ENCODE measurements at places on chromosomes 7 and 10.
A peak's percentile ranks its signal among the peaks of the same experiment; 100 is the strongest.

GRCh38 chr7:70951271-70951962 lies 180.5 kb upstream of the GALNT17 start:
- no peak for DNase-seq

DNA sequence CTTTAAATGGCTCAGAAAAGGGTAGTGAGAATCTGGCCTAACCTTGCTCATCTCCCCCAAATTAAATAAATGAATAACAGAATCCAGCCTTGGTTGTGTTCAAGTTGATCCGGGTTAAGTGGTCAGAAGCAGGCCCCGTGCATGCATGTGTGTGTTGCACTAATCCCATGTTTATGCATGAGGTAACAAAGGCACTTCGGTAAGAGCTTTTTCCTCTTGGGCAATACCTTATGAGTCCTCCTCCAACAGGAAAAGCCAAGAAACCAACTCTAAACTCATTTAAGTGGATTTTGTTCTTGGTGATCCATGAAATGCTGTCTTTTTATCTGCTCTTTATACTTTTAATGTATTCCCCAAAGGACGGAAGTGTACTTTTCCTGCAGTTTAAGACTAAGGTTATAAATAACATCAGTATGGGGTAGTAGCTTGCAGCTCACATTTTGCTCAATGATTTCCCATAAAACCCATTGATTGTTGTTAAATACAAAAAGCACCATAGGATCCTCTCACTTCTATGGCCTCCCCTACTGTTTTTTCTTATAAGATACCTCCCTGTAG lies 104.9 kb upstream of the YAE1 start:
- no peak for DNase-seq

DNA sequence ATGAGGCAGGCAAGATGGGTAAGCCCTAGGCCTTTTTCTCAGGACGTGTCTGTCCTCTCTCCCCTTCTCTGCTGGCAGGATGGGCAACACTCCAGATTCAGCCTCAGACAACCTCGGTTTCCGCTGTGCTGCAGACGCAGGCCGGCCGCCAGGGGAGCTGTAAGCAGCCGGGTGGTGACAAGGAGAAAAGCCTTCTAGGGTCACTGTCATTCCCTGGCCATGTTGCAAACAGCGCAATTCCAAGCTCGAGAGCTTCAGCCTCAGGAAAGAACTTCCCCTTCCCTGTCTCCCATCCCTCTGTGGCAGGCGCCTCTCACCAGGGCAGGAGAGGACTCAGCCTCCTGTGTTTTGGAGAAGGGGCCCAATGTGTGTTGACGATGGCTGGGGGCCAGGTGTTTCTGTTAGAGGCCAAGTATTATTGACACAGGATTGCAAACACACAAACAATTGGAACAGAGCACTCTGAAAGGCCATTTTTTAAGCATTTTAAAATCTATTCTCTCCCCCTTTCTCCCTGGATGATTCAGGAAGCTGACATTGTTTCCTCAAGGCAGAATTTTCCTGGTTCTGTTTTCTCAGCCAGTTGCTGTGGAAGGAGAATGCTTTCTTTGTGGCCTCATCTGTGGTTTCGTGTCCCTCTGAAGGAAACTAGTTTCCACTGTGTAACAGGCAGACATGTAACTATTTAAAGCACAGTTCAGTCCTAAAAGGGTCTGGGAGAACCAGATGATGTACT lies 13.1 kb downstream of the PHKG1 start:
- peak; percentile 96 for DNase-seq

- no peak for DNase-seq
Measured at GRCh38 chr7:48141521-48141920, 29.7 kb upstream of the ABCA13 start.

DNA sequence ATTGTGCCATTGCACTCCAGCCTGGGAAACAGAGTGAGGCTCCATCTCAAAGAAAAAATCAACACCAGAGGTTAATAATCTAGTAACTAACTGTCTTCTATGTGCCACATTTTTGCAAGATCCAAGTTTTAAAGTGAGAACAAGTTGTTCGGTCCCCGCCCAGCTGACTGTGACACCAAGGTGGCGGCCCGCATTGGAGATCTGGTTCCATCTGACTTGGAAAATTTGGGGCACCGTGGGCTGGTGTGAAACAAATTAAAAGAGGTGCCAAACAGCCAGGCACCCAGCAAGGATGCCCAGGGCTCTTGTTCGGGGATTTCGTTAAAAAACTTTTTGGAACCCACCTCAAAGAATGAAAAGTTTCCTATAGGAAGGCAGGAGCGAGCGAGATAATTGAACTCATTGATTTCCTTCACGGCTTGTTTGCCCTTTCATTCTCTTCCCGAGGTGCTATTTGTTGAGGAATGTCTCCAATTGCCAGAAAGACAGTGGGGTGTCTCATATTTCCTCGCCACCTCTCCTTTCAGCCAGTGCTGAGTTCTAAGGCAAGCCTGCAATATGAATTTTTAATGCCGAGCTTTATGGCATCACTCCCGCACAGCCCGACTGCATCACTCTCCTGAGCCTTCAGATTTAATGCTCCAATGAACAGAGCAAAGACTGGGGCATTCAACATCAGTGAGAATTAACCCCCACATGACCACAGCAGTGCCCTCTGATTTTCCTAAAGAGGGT lies 156.9 kb upstream of the SH2B2 start:
- no peak for DNase-seq

All from NCI-H1092 treated with DMSO at 0.1 percent for 48 hours (cell line).